ENCODE measurements at places on chromosomes 5 and 9. TPM values are rescaled to one million over a fixed set of nuclear protein-coding genes. Genes with fewer than 3 reads are reported as not detected.

ARID3C gene
- not detected for total RNA-seq

DNA sequence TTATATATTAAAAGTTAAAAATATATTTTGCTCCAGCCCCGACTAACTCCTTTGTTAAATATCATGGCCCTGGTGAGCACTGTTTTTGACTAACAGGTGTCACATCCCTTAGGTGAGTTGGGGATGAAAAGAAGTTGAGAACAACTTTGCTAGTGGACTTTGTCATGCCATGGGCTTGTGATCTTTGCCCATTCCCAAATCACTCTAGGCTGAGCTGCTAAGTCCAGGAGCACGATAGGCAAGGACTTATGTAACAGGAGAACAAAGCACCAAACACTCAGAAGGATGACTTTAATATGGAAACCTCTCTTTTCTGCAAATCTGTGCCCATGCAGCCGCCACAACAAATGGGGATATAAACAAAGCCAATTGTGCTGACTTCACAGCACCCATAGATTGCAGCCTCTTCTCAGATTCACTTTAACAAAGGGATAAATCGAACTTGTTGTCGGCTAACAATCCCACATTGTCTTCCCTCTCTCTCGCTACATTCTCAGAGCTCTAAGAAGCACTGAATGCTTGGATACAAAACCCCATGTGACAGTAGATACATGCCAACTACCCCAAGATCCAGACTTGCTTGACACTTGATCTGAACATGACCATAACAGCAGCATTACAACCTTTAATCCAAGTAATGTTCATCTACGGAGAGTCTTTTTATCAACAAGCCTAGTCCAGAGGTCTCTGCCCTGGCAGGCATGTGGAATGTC, 86.8 kb upstream of the CD180 start:
- H3K27me3 ChIP-seq, result no peaks in the 10 kb centered on the region
- DNase-seq, result no peak
- H3K36me3 ChIP-seq, result no peaks in the 10 kb centered on the region

LRRC19 gene
- total RNA-seq, result not detected

DNA sequence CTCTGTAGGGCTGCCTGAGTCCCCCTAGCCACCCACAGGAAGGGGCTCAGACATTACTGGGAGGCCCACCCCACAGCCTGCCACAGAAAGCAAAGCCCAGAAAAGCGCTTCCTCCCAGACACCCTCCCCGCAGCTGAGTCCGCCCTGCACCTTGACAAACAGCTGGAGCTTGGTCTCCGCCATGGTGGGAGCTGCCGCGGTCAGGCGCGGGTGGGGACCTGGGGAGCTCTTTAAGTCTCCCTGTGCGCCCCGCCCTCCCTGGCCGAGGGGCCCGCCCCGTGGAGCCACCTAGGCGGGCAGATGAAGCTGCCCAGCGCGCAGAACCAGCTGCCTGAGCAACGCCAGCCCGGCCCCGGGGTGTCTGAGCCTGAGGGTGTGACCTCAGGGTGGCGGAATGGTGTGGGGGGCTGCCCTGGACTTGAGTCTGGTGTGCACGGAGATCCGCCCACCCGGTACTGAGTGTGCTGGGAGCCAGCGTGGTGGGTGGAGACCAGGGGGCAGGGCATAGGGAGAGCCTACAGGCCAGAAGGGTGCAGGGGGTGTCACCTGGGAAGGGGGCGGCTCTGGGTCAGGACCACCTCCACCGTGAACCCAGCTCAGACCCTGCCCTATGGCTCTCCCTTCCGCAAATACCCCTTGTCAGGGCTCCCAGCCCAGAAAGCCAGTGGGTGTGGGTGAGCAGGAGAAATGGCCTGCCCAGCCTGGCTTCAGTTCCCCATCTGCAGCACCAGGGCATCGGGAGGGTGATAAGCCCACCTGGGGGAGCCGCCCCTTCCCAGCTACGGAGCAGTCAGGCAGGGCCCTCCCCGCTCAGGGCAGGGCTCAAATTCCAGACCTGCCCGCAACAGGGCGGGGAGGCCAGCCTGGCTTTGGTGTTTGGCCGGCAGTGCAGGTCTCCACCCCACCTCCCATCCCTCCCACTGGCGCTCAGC, at the start of gene CLIC3:
Gene CLIC3, minus strand, starts transcription at position 208 of the 932 bp plus-strand sequence. Its CDS starts 25 bp downstream, at position 183.
- peak; percentile 37 for DNase-seq
- H3K27ac ChIP-seq, result peak within 1 kb of the TSS; percentile 35
- peaks cover 27% of the 10 kb centered on the region for H3K4me1 ChIP-seq
- no peaks in the 10 kb centered on the region for H3K27me3 ChIP-seq

PKN3 gene
- 7.0 TPM for total RNA-seq

ALDH7A1 gene
- 83.0 TPM for total RNA-seq
